ENCODE measurements at places on chromosomes 13 and 19.

DNA sequence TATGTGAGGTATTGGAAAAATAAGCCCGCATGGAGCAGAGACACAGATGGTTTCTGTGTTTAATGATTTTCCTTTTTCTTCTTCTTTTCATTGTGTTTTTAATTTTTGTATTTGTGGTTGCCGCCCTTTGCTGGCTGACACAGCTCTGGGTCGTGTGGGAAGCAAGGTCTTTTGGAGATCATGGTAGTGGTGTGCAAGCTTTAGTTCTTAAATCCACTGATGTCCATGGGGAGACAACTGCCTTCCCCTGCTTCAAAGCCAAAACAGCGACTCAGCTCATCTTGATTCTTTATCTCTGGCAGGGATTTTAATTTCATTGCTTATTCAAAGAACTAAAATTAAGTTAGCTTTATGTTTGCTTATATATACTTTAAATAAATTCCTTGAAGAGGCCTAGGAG lies 711.3 kb upstream of the SGCG start:
- DNase-seq: no peak

DNA sequence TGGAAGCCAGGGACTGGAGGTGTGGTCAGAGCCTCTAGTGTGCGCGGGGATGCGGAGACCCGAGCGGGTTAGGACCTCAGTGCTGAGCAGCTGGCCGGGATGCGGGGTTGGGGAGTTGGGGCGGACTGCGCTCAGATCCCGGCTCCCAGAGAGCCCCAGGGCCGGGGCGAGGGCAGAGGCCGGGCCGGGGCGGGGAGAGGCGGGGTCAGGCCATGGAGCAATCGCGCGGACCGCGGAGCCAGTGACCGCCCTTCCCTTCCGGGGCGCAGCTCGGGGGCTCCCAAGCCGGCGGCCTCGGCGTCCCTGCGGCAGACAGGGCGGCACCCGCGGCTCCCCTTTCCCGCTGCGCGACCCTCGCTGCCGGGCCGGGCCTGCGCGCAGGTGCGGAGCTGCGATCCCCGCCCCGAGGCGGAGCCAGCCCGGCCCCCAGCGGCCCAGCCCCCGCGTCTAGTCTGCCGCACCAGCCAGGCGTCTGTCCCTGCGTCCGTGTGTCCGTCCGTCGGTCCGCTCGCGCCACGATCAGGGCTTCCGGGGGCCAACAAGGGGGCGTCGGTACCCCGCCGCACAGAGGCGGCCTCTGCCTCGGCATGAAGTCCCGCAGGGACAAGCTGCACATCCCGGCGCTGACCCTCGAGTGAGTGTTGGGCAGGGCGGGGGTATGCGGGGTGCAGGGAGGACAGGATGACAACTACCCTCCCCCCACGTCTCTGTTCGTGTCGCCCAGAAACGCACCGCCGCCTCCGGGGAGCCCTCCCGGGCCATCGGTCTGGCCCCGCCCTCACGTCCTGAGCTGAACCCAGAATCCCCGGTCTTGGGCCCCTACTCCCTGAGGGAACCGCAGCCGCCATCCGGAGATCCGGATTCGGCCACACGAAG lies 12.4 kb downstream of the MAST3 start:
- DNase-seq: no peak

DNA sequence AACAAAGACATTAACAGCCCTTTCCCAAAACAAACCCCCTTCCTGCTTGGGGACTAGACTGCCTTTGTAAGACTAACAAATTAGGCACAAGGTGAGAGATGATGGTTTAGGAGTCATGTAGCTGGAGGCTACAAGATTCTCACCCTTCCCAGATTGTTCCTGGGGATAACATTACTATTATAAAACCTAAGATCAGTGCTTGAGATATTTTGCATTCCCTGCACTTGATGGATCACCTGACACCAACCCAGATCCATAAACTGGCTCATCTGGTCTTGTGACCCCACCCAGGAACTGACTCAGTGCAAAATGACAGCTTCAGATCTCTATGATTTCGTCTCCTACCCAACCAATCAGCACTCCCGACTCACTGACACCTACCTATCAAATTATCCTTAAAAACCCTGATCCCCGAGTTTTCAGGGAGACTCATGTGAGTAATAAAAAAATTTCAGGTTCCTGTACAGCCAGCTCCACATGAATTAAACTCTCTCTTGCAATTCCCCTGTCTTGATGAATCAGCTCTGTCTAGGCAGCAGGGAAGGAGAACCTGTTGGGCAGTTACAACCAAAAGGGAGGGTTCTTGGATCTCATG lies 2.4 kb upstream of the ZNF616 start:
- no peak for DNase-seq

DNA sequence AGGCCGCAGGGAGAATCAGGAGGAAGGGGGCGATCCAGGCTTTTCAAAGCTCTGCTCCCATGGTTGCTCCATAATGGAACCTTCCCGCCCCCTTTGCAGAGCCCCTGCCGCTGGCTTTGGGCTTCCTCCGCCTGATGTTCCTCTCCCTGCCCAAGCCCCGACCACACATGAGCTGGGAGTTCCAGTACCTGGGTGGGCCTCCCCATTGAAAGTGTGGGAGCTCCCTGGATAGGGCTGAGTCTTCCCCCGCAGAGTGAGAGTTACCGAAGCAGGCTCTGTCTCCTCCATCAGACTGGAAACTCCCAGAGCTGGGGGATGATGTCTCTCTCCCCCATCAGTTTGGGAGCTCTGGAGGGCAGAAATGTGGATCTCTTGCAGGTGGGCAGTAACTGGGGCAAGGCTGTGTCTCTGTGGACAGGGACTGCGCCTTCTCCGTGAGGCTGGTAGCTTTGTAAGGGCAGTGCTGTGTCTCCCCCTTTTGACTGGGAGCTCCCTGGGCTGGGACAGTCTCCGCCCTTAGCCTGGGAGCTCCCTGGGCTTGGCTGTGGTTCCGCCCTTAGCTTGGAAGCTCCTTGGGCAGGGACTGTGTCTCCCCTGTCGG lies 722 bp downstream of the DCAF15 start:
- DNase-seq: no peak

GRCh38 chr13:39820606-39821005 lies 165.1 kb downstream of the COG6 start:
- no peak for DNase-seq

DNA sequence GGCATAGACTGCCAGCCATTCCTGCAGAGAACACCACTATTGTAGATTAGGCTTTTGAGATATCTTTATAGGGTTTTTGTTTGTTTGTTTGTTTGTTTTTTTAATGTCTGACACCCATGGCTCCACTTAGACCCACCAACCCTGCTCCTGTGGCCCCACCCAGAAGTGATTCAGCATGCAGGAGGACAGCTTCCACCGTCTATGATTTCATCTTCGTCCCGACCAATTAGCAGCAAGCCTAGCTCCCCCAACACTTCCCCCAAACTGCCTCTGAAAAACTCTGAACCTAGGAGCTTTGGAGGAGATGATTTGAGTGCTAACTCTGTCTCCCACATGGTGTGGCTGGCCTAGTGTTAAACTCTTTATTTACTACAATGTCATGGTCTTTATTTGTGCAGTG lies 108.3 kb upstream of the RXFP2 start:
- DNase-seq: no peak

- DNase-seq: no peak
These were observed 76.8 kb upstream of the CACNA1A start for GRCh38 chr19:13583114-13583513.

Data from cerebellar nuclear complex (tissue), 1 donor.